ENCODE measurements at places on chromosomes 2 and 18.

DNA sequence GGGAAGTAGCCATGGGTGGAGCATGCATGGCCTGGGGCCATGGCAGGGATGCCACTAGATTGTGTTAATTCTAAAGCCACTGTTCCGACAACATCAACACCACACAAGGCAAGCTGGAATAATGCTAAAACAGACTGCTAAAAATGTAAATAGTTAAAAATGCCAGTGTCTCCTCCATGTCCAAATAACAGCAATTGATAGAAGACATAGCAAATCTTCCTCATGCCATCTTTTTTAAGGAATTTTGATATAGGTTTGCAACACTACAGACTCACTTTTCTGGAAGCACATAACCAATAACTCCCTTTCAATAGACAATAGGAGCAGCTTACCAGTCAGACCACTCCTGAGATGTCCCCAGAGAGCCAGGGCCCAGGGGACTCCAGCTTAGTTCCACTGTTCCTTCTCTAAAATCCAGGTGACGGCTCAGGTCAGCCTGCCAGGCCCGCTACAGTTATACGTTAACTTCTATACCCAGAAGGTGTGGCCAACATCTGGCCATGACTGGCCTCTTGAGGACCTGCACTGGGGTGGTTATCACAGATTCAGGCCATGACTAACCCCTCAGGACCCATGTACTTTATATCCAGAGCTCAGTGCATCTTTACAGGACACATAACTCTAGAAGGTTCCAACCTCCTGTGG, 20.3 kb downstream of the TUBB6 start:
- ATAC-seq = no peak

DNA sequence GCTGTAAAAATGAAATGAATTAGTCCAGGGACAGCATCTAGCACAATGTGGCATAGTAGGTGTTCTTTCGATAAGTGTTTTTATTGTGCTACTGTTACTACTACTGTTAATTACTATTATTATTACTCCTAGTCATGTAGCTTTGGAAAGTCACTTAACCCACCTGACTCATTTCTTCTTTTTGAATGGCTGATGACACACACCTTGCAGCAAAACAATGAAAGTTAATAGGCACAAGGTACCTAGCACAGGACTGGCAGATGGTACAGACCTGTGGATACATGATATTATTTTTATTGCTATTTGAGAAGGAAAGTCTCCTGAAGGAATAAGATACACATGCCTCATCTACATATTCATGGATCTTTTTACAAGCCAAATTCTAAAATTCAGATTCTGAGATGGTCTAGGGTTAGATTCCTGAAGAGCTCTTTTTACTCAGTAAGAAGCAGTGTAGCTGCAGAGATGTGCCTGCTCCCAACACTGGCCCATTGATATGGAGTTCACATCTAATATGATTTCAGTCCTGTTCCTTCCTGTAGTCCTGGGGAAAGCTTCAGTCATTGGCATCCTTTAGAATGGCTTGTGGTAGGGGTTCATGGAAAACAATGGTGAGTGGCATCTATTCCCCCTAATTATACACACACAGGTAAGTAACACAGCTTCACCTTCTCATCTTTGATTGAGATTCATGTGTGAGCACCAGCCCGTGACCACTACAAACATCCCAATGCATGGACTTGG, 7.9 kb upstream of the ERMN start:
- ATAC-seq = peak; percentile 87

DNA sequence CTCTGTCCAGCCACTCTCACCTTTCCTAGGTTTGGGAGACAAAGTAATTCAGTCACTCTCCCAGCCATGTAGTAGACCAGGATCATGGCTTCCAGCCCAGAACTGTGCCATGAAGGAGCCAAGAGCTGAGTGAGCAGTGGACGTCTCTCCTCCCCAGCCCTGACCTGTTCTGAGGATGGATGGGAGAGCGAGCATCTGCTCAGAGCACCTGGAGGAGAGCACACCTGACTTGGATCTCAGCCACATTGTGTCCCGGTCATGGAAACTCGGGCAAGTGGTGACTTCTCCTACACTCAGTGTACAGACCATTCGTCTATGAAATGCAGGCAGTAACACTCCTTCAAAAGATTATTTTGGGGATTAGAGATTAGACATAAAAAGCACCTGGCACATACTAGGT, 299.7 kb downstream of the TNS1 start:
- ATAC-seq = no peak

DNA sequence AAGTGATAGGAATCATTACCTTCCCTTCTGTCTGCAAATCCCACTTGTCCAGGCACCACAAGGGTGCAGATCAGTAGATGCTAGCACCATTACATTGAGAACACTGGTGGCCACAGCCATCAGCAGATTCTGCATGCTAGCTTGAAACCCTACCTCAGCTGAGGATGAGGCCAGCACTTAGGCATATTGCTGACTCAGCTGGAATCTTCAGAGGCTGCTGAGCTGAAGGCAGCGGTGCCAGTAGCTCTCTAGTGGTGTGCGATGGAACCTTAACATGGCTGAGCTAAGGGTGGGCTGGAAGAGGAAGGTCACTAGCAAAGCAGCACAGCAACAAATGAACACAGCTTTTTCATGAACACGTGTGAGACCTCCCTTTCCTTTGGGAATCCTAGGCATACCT, 19.0 kb upstream of the CPO start:
- ATAC-seq = no peak

DNA sequence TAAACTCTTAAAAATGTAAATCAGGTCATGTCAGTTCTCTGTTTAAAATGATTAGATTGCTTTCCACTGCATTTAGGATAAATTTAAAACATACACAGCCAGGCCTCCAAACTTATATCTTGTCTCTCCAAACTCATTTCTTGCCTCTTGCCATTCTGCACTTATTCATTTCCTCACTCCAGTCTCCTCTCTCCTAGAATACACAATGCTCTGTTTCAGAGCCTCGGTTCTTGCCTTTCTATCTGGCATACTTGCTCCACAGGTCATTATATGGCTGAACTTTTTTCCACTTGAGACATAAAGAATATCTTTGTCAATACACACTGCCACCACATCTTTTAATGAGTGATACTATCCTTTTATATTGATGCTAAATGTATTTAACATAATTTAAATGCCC, 10.5 kb upstream of the UGP2 start:
- no peak for ATAC-seq

DNA sequence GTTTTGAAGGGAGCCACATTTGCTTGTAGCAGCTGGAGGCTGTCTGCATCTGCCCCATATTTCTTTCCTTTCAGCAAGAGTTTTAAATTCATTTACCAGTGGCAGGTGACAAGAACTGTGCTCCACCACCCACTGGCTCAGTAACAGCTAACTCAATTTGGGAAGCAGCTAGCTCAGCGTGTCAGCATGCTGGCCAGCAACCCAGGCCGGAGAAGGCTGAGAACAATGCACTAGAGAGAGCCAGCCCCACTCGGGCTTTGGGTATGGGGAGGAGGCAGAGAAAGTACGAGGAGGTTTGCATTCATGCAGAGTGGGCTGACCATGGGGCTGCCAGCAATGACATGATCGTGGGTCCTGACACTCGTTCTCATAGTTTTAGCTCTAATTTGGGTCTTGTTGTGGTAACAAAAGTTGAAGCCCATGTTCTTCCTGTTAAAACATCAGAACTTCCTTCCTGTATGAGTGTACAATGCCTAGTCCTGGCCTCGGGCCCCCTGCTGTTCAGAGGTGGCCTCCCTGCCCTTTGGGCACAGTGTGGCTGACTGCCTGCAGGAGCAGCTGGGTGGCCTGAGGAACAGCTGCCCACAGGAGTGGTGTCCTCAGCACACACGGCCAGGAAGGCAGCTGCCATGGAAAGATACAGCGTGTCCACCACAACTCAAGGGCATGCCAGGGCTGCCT, 23.0 kb downstream of the CDC42EP3 start:
- ATAC-seq = peak; percentile 67

- no peak for ATAC-seq
Measured at GRCh38 chr2:173349287-173349686, 5.4 kb upstream of the CDCA7 start.

- ATAC-seq = no peak
Measured at GRCh38 chr2:145324748-145325147, 804.8 kb upstream of the ZEB2 start.

GRCh38 chr2:147416099-147416498, 428.7 kb upstream of the ACVR2A start:
- ATAC-seq = peak; percentile 65

DNA sequence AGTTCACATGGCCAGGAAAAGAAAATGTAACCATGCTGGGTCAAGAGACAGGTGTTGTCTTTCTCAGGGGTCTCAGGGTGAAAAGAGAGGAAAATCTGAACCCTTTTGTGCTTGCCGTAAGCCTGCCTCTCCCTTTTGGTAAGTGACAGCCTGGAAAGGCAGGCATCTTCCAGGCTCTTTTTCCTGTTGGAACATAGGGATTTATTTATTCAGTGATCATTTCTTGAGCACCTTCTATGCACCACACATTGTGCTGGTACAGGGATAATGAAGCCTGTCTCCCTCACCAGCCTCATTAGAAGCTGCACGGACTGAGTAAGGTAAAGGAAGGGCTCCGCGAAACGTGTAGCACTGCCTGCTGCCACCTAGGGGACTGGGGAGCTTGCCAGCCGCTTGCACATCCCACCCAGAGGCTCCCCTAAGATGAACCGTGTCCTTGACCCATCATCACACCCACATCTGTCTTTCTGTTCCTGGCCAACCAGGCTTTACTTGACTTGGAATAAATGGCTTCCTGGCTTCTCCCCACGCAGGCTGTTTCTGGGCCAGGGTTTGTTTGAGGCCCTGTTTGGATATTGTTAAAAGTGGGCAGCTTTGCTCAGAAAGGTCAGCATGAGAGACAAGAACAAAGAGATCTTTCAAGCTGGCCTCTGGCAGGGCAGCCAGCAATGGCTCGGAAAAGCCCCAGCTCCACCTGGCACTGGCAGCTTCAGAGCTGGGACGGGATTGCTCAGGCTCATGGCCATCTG, 73.3 kb upstream of the MCFD2 start:
- ATAC-seq = no peak
